Stimulated activated CD8-positive, alpha-beta memory T cell treated with anti-CD3 and anti-CD28 coated beads, Interleukin-4, amount 100 ng/mL, for 1 hour (primary cell): ENCODE measurements at places on chromosomes 1 and 21.

DNA sequence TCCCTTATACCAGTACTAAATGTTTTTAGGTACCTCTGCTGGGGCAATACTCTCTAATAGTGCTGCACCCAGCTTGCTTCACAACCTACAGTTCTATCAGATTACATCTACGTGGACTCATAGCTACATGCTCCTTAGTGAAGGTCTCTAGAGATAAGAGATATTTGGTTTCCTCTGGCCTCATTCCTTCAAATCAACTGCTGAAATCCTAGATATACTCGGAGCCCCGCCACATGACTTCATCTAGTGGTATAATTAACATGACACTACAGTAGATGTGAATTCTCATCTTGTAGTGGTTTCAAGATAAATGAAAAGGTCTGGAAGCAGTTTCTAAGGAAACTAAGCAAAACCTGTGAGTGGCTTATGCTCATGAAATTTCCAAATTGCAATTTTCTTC is 115.4 kb downstream of the SMYD2 start:
- no peak for DNase-seq

GRCh38 chr1:16218014-16218673 is 5.7 kb upstream of the ARHGEF19 start:
- DNase-seq: no peak

DNA sequence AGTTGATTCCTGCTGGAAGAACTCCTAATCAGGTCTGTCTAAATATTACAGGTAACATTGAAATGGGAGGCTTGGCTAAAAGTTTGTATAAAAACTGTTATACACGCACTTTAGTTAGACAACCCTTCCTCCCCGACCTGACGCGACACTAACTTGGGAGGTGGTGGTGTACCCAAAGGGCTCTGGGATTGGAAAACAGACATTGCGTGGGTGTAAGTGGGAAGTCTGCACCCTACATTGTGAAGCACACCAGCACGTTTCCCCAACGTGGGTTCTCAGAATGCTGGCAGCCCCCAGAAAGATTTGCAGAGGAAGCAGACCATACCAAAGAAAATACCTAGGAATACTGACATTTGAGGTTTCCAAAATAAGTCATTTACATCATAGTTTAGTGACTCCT is 16.8 kb downstream of the OR2T11 start:
- DNase-seq: no peak

GRCh38 chr1:207336559-207337467 is 15.3 kb downstream of the CD55 start:
- DNase-seq: no peak

GRCh38 chr1:109478806-109479205 is 4.9 kb upstream of the ATXN7L2 start:
- no peak for DNase-seq

DNA sequence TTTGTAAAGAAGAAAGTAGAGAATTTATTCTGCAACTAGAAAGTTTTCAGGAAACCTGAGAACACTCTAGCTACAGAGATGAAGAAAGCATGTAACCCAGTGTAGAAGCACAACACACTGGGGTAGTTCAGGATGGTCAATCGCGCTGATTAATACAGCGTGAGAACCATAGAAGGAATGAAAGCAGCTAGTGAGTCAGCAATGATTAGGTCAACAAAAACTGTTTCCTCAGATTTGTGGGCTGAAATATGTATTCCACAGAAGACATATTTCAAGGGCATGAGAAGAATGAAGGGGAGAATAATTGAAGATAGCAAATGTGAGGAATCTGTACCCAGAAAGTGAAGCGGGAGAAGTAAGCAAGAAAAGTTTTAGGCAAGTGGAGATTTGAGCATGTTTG is 97.8 kb upstream of the ADGRL2 start:
- no peak for DNase-seq

- no peak for DNase-seq
These were observed 22.8 kb downstream of the INSL5 start for GRCh38 chr1:66778266-66778665.

DNA sequence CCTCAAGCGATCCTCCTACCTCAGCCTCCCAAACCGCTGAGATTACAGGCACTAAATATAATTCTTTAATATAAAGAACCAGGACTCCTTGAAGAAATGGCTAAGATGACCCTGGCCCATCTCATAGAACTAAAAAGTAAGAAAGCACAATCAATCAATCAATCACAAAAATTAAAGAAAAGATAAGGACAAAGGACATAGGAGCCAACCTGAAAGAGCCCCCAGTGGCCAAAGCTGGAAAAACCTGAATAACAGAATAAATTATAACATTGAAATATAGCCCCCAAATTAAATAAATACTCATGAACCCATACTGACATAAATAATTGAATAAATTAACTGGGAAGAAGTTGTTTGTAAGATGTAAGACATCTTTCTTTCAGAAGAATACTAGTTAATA is 8.9 kb downstream of the NUP210L start:
- no peak for DNase-seq

DNA sequence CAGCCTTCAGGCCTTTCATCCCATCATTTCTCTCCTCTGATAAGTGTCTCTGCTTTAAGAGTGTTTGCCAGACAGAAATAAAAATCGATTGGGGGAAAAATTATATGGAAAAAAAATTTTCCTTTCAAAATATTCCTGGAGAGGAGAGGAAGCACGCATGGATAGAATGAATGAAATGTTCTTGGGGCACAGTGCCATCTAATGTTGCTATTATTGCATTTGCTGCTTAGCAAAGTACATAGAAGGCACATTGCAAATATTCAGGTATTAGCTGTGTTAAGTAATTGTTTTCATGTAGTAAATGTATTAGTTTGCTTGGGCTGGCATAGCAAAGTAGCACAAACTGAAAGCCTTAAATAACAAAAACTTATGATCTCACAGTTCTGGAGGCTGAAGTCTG is 18.1 kb downstream of the B3GALT5 start:
- DNase-seq: no peak

DNA sequence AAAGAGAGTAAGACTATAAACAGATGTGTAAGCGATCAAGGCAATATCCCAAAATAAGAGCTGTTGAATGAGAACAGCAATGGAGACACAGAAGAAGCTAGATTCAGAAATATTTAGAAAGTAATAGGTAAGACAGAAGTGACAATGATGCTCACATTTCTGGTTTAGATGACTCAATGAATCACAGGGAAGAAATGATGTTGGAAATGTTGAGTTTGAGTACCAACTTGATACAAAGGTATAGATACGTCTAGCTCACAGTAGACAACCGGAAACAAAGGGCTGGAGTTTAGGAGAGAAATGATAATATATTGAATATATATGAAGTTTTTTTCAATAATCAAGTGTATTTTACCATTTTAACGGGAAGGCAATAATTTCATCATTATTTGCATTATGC is 6.5 kb downstream of the GATAD2B start:
- no peak for DNase-seq

- no peak for DNase-seq
These were observed 18.2 kb downstream of the TRPM2 start for GRCh38 chr21:44371596-44371995.

DNA sequence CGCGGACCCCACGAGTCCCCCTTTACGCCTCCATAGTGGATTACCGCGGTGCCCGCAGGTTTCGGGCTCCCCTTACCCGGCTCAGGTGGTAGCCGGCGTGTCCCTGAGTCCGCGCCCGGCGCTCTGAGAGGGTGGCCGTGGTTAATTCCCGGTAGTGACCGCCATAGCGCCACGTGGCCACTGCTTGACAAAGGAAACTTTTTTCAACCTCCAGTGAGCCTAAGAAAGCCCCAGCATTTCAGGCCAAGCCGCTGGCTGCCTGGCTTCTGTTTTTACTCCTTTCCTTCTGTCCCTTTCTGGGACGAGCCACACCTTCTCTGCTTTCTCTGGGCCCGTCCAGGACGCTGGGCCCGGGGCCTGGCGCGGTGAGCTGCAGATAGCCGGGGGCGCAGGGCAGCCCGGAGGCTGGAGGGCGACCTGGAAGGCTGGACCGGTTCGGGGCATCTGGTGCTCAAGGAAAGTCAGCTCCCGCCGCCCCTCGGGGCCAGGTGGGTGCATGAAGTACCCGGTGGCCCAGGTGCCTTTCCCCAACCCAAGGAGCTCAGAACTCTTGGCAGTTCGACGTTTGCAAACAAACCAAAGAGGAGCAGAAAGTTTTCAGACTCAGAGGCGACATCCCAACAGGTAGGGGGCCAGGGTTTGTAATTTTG is 540 bp upstream of the C1orf198 start:
- no peak for DNase-seq
